ENCODE measurements at places on chromosomes 12 and 14. TPM values are rescaled to one million over a fixed set of nuclear protein-coding genes. Genes with fewer than 3 reads are reported as not detected.

DNA sequence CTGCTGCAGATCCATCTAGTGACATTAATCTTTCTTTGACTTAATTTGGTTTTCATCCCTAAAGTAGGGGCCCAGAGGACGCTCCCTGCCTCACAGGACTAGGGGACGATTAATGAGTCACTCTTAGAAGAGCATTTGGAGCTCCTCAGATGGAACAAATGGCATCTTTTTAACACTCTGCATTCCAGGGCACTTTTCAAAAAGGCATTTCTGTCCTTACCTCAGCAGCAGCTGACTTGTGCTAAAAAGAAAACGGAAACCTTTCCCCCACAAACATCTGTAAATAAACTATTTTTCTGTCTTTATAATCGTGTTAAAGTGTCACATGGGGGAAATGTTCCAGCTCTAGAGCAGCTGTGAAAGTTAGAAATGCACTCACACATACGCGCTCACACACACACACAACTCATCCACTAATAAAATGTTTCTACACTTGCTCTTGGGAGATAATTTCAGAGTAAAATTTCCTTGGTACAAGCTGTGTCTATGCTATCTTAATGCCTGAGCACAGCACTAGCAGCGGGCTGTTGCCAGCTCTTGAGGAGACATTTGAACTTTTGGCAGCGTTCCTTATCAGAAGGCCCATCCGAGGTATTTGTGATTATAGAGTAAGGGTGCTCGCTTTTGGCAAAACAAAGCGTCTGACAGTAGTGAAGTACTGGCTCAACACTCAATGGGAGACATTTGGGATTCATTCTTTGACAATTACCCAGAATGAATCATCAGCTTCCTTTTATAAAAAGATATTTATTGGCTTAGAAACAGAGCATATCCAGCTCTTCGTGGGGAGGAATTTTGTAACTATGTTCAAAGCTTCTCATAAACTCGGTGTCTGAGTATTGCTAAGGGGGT lies 141.3 kb downstream of the PLXNC1 start:
- DNase-seq, result no peak

DNA sequence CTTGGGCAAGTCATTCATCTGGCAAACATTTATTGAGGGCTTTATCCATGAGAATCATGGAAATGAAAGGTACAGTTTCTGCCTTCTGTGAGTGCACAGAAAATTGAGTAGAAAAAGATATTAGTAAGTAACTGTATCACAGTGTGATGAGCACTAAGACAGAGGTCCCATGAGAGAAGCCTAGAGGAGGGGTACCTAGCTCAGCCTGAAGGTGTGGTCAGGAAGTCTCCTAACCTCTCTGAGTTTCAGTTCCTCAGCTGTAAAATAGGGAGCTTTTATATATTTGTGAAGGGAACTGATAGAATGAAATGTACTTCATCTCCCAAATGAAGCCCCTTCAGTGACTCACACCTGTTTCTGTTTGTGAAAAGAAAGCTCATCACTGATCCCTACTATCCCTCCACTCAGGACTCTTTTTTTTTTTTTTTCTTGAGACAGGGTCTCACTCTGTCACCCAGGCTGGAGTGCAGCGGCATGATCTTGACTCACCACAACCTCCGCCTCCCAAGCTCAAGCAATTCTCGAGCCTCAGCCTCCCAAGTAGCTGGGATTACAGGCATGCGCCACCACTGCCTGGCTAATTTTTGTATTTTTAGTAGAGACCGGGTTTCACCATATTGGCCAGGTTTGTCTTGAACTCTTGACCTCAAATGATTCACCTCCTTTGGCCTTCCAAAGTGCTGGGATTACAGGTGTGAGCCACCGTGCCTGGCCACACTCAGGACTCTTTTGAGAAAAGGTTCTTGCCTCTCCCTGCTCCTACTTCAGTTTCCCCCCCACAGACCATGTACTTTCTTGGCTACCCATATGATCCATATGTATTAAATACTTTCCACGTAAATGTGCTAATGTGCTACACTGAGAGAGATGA lies 93.7 kb upstream of the FUT8 start:
- DNase-seq, result no peak

Gene TMEM52B
- not detected for total RNA-seq

Gene SRRM4
- total RNA-seq, result 1.1 TPM

Gene ARHGDIB
- total RNA-seq, result 0.29 TPM

Gene ITGA7
- total RNA-seq, result 114 TPM

All from H9 (cell line).